ENCODE measurements at places on chromosomes 2 and 18.

GRCh38 chr18:47604021-47604420 lies 326.4 kb downstream of the SMAD2 start:
- peak; percentile 60 for DNase-seq

DNA sequence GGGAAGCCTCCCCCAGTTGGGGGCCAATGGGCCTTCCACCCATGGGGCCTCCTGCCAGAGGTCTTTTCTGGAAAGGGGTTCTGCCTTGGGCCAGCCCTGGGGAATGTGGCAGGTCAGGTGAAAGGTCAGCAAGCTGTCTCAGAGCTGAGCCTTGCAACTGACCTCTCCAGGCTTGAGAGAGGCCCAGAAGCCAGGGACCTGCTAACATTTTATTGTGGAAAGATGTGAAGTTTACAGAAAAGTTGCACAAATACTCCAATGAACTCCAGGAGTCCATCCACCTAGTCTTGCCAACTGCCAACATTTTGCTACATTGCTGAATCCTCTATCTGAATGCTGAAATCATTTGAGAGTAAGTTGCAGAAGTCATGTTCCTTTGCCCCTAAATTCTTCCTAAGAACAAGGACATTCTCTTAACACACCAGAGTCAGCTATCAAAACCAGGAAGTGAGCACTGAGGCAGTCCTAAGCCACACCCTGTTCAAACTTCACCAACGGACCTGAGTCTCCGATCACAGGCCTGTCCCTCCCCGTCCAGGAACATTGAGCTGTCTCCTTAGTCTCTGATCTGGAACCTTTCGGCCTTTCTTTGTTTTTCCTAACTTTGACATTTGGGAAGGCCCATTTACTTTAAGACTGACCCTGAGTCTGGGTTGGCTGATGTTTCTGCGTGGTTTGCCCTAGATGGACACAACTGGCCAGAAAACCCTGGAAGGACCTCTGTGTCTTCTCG lies 4.0 kb downstream of the SNORC start:
- DNase-seq: no peak

DNA sequence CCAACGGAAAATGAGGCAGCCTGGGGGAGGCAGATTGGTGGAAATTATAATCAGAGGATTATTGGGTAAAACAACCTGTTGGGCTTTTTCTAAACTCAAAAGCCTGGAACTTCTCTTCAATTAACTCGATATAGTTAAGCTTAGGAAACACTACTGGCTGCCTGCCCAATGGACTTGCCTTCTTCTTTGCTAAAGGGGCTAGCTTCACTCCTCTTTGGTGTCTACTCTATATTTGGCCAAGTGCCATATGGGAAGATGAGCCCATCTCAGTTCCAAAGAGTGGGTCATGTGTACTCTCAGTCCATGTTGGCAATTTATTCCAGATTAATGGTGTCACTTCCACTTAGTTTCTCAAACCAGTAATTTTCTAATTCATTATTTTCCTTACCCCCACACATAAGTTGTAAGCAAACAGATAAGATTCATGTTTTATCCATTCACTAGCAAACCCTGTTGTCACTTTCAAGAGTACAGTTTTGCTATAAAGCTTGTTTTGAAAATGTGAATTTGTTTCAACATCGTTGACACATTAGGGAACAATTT lies 34.3 kb downstream of the DARS1 start:
- DNase-seq: no peak

- no peak for DNase-seq
Observed at GRCh38 chr2:221975151-221975550, 323.6 kb downstream of the PAX3 start.

GRCh38 chr2:38105922-38106321 lies 30.0 kb upstream of the CYP1B1 start:
- DNase-seq: no peak

DNA sequence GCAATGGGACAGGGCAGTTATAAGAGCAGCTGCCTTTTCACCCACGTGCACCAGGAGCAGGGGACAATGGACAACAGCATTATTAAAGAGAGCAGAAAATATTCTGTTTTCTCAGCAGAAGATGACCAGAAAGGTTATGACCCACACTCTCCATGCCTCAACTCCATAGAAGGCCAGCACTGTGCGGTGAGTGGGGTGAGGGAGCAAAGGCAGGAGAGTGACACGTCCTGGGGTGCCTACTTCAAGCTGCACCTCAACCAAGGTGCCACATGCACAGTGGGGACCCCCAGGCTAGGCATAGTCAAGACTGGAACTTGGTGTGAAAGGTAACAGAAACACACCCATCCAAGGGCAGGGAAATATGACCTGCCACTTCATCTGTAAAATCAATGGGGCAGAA lies 50.4 kb downstream of the POLR1A start:
- DNase-seq: no peak

- DNase-seq: no peak
Observed at GRCh38 chr2:32363597-32363996, 6.8 kb downstream of the BIRC6 start.

- DNase-seq: no peak
Observed at GRCh38 chr2:65482971-65483370, 50.6 kb upstream of the SPRED2 start.

DNA sequence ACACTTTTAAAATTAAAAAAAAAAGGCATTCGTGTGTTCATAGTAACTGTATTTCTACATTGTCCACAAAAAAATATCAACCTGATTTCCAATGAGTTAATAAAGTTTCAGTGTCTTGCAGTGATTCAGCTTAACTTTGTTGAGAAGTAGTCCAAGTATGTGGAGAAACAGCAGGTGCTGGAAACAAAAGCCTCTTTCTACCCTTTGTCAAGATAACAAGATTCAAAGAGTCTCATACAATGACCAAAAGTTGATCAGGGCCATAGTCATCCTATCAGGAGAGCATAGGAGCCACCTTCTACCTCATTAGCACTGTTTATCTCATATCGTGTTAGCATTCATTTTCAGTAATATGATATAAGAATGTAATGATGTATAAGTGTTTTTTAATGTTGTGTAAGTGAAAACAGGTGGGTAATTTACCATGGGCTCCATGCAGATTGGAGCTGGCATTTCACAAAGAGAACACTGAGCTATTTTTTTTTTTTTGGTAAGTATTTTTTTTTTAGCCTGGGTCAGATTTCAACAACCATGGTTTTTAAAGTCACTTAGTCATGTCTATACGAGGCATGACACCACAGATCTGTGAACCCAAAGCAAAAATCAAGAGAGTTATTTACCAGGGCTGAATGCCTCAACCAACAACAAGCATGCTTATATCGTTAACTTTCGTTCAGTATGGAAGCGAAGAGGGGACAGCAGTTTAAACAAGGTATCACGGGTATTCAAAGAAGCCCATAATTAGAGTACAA lies 165.0 kb upstream of the ZNF521 start:
- DNase-seq: no peak

DNA sequence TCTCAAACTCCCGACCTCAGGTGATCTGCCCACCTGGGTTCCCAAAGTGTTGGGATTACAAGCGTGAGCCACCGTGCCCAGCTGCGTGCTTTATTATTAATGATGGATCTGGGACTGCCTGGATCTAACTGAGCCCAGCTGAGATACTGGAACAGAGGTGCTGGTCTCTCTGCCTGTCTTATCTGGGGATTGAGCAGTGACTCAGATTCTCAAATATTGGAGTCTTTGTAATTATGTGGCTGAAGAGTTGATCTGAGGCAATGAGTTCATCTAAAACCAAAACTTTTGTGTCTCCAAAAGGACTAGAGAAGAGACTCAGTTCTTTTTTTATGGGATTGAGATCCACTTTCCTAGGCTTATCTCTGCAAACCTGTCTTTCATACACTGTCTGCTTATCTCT lies 16.3 kb downstream of the PLEKHB2 start:
- no peak for DNase-seq

Measured in Karpas-422 (cell line).